ENCODE measurements at places on chromosomes 16 and 17. TPM values are rescaled to one million over a fixed set of nuclear protein-coding genes. Genes with fewer than 3 reads are reported as not detected.

CLDN6 gene
- total RNA-seq = 793 TPM

KRT25 gene
- total RNA-seq = not detected

MEIOC gene
- total RNA-seq = 4.8 TPM

CPHXL2 gene
- not detected for total RNA-seq

XYLT2 gene
- 28.9 TPM for total RNA-seq

PYDC1 gene
- total RNA-seq = 3.0 TPM

LPCAT2 gene
- 10.6 TPM for total RNA-seq

SOX9 gene
- 4.9 TPM for total RNA-seq

SLC12A3 gene
- total RNA-seq = not detected

MAF gene
- total RNA-seq = 2.7 TPM

PRAC1 gene
- not detected for total RNA-seq

ACBD4 gene
- total RNA-seq = 10.7 TPM

ARHGDIG gene
- total RNA-seq = 1.2 TPM

CPSF4L gene
- total RNA-seq = not detected

GRCh38 chr16:7624871-7625766 lies 292.5 kb downstream of the RBFOX1 start:
- no peak for DNase-seq

- peak; percentile 28 for DNase-seq
These were observed 93.6 kb downstream of the CYLD start for GRCh38 chr16:50835358-50836060.

- no peak for DNase-seq
These were observed 13.7 kb upstream of the LGALS3BP start for GRCh38 chr17:78993241-78993956.

- DNase-seq = no peak
These were observed 88.1 kb downstream of the AXIN2 start for GRCh38 chr17:65473363-65473762.

GRCh38 chr17:12549499-12550041 lies 116.1 kb upstream of the MYOCD start:
- DNase-seq = no peak

- DNase-seq = no peak
These were observed 225.8 kb upstream of the ELAC2 start for GRCh38 chr17:13243585-13243984.

DNA sequence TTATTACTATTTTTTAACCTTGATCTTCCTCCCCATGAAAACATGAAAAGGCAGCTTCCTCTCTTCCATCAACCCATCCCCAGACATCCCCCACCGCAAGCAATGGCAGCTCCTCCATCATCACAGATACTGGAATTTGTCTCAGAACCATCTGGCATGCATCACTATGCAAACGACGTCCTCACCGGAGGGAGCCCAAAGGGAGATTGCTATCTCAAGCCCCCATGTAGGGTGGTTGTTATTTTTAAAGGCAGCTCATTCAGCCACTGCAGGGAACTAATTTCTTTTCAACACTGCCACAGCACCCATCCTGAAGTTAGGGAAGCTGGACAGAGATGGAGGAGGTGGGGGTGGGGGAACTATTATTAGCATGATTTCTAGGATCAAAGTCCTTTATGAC lies 222.5 kb downstream of the FOXL1 start:
- DNase-seq = peak; percentile 38

- no peak for DNase-seq
These were observed 15.2 kb downstream of the ACE start for GRCh38 chr17:63491977-63492618.

GRCh38 chr16:50901062-50901461 lies 159.2 kb downstream of the CYLD start:
- no peak for DNase-seq

DNA sequence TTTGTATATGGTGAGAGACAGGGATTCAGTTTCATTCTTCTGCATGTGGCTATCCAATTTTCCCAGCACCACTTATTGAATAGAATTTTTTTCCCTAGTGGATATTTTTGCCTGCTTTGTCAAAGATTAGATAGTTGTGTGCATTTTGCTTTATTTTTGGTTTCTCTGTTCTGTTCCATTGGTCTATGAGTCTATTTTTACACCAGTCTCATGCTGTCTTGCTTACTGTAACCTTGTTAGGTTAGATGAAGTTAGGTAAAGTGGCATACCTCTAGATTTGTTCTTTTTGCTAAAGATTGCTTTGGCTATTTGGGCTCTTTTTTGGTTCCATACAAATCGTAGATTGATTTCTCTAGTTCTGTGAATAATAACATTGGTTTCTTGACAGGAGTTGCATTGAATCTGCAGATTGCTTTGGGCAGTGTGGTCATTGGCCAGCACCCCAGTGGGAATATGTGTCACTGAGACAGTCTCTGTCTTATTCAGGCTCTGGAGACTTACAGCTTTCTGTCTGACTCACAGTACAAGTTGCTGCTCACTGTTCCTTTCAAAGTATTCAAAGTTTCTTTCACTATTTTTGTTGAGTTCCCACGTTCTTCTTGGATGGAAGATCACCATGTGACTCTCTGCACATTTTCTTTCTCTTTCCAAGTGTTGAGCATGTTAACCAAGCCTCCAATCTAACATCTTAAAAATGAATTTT lies 709.1 kb downstream of the CDH11 start:
- no peak for DNase-seq

DNA sequence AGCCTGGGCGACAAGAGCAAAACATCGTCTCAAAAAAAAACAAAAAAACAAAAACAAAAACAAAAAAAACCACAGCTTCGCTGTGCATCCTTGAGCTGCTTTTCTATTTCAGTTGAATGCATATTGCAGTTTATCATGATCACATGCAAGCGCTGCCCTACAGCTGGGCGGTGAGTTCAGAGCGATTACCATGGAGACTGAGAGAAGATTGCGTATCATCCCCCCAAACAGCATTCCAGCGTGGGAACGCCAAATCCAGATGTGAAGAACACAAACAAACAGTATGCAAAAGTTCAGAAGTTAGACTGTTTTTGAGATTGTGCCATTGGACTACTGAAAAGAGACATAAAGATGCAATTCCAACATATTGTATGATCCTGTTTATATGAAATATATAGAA lies 15.1 kb upstream of the SLC52A1 start:
- DNase-seq = no peak

DNA sequence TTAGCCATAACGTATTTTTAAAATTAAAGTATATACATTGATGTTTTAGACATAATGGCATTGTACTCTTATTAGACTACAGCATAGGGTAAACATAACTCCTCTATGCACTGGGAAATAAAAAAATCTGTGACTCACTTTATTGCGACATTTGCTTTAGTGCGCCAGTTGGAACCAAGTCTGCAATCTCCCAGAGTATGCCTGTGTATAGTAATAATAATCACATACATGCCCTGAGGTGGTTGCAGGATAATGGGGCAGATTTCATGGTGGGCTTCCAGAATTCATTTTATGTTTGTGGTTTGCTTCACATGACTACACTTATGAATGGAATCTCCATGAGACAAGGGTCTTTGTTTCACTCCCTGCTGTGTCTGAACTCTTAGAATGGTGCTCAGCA lies 66.9 kb upstream of the N4BP1 start:
- no peak for DNase-seq

DNA sequence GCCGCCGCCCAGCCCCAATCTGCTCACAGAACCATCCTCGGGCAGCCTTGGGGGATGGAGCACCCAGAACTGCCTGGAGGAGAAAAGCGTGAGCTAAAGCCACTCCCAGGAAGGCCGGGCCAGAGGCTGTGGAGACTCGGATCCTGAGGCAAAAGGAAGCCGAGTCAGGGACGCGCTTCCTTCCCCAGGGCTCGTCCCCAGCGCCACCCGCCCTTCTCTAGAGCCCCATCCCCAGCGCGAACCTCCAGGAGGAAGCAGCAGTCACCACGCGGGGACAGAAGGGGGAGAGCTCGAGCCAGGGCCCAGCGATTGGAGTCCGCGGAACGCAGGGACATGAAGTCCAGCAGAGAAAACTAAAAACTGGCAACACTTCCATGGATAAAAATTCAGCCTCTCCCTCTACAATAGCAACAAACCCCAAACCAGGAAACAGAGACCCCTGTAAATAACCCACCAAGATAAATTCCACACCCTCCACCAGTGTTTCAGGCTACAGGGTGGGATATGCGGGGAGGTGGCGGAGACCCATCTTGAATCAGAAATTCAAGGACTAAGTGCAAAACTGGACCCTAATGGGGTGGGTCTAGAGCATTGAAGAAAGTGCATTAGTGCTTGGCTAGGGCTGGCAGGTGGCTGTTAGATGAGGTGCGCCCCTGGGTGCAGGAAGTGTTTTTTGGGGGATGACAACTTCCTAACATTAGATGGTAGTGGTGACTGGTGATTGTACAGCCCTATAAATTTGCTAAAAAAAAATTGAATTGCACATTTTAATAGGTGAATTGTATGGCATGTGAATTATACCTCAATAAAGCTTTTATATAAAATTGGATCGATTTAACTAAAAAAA lies 116.1 kb upstream of the METRNL start:
- peak; percentile 78 for DNase-seq

GRCh38 chr16:70691223-70692129 lies 5.6 kb upstream of the MTSS2 start:
- no peak for DNase-seq

DNA sequence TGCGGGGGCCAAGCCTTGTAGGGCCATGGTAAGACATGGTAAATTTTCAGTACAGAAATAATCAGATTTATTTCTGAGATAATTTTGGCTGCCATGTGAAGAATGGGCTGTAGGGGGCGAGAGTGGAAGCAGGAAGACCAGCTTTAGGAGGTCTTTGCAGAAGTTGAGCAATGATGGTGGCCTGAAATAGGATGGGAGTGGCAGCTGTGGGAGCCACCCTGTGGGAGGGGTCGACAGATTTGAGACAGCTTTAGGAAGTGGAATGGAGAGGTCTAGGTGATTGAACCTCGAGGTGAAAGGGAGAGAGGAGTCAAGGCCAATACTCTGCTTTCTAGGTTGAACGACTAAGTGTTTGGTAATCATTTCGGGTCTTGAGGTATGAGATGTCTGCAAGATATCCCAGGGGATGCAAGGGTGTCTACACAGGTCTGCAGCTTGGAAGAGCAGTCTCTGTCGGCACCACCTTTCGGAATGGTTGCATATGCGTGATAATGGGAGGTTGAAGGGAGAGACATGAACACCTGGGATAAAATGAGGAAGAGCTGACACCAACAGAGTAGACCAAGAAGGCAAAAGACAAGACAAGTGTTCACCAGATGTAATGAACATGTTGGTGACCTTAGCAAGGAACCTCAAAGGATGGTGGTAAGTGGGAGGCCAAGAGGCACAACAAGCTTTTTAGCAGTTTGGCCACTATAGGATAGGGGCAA lies 4.2 kb upstream of the ATXN7L3 start:
- DNase-seq = no peak

GRCh38 chr16:15460601-15461000 lies 26.2 kb downstream of the BMERB1 start:
- DNase-seq = no peak

GRCh38 chr17:72274614-72275013 lies 153.8 kb downstream of the SOX9 start:
- no peak for DNase-seq

GRCh38 chr17:53353919-53354351 lies 468.8 kb upstream of the KIF2B start:
- DNase-seq = no peak

DNA sequence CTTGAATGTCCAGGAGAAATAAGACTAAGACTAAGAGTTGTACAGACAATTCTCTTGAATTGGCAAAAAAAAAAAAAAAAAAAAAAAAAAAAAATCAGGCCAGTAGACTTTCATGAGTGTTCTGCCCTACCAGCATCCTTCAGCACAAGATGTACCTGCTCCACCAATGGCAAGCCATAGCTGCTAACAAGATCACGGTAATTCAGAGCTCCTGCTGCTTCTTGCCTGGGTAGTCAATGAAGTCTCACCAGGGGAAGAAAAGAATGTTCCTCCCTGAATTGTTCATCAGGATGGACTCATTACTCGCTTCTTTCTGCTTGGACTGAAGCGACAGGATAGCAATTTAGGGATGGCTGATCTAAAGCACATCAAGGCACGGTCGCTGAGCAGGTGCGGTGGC lies 31.1 kb upstream of the APOH start:
- no peak for DNase-seq

GRCh38 chr17:38667099-38667786 lies 7.5 kb downstream of the EPOP start:
- DNase-seq = peak; percentile 78

DNA sequence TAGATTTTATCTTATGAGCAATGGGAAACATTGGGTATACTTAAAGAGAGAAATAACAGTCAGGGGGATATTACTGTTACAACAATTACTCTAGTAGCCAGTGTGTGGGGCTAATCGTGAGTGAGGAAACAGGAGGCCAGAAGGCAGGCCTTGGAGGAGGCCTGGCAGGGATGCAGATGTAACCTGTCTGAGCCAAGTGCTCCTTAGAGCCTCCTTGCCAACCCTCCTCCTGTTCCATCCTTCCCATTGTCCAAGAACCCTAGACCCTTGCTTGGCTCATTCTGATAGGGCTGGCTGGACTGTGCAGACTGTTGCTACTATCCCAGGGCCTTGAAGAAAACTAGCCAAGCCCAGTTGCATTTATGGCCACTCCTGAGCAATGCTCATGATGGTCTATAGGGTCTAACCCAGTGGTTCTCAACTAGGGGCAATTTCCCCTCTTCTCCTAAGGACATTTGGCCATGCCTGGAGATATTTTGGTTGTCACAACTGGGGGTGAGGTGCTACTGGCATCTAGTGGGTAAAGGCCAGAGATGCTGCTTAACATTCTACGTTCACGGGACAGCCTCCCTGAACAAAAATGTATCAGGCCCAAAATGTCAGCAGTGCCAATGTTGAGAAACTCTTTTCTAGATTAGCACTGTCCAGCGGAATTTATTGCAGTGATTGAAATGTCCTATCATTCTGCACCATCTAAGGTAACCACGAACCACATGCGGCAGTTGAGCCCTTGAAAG lies 24.4 kb upstream of the WSCD1 start:
- DNase-seq = no peak

GRCh38 chr16:21708533-21709115 lies 44.9 kb downstream of the OTOA start:
- peak; percentile 90 for DNase-seq

GRCh38 chr16:24745391-24745790 lies 15.9 kb downstream of the TNRC6A start:
- no peak for DNase-seq
